Stimulated activated CD4-positive, alpha-beta T cell treated with anti-CD3 and anti-CD28 coated beads, Interleukin-1b, Interleukin-23, amount 100 ng/mL, for 1 hour (primary cell): ENCODE measurements at places on chromosomes 12 and 14.

- DNase-seq = no peak
Measured at GRCh38 chr12:11877869-11878780, 192.6 kb upstream of the BCL2L14 start.

- no peak for DNase-seq
Measured at GRCh38 chr14:55125403-55125802, 3.6 kb upstream of the LGALS3 start.

DNA sequence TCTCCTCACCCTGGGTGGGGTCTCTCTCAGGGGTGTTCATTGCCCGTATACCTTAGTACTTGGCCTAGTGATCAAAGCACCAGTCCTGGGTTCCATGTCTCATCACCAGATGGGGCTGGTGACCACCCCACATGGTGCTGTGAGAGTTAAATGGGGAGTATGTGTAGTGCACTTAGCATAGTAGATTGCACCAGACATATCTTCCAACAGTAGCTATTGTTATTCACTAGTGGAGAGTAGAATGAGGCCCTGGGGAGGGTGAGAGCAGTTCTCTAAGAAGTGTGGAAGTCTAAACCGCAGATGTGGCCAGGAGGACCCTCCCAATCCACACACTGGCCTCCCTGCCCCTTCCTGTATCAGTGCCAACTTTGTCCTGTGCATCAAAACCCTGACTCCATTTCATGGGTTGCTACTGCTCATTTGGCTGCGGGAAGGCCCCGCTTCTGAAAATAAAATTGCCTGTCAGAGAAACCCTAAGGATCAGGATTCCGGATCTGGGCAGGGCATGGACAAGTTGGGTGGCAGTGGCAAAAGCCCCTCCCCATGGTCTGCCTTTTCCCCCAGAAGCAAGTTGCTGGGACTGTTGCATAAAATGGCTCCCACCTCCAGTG is 4.4 kb downstream of the CD9 start:
- no peak for DNase-seq

GRCh38 chr12:12912711-12913110 is 21.3 kb downstream of the GPRC5A start:
- no peak for DNase-seq

- DNase-seq = no peak
Measured at GRCh38 chr14:78195431-78195830, 25.3 kb downstream of the NRXN3 start.

GRCh38 chr14:22007363-22007762 is 333.7 kb upstream of the OR4E1 start:
- no peak for DNase-seq

DNA sequence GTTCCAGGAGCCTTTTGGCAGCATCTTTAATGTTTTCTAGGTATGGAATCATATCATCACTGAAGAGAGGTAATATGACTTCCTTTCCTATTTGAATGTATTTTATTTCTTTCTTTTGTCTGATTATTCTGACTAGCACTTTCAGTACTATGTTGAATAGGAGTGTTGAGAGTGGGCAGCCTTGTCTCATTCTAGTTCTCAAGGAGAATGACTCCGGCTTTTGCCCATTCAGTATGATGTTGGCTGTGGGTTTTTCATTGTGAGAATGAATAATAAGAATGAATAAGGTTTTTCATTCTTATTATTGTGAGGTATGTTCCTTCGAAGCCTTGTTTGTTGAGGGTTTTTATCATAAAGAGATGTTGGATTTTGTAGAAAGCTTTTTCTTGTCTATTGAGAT is 98.9 kb downstream of the GPHN start:
- DNase-seq = no peak

GRCh38 chr14:77882098-77882497 is 82.2 kb downstream of the ADCK1 start:
- no peak for DNase-seq

DNA sequence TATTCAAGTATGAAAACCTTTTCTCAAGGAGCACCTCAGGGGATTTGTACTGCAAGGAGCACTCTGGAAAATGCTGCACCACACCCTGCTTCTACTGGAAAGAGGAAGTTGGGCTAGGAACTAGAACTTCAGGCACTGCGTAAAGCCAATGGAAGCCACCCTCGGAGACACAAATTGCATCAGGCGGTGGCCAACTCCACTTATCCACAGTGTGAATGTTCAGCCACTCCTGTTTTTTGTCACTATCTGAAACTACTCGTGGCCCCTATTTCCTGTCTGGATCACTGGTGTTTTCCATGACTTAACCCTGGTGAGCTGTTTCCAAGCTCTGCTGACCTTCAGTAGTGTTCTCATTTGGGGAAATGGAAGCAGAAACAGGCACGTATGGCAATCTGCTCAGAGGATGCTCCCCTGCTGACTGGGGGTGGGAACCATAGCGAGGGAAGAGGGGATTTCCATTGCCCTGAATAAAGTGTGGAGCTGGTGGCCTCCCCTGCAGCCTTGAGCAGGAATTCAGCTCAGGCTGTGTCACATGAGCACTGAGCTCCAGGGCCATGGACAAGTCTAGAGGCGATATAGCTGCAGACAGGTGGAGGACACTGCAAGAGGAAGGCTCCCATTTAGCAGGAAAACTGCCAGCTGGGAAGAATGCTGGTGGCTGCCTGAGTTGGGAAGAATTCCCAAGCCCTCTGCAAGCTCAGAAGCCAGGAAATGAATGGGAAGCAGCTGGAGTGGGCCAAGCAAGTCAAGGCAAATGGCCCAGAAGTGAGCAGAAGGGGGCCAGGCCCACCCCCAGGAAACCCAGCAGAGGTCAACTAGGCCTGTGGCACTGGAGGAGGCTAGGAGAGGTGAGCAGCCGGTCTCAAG is 50.5 kb upstream of the RAP1B start:
- no peak for DNase-seq

GRCh38 chr12:113886721-113887120 is 79.4 kb downstream of the RBM19 start:
- no peak for DNase-seq

DNA sequence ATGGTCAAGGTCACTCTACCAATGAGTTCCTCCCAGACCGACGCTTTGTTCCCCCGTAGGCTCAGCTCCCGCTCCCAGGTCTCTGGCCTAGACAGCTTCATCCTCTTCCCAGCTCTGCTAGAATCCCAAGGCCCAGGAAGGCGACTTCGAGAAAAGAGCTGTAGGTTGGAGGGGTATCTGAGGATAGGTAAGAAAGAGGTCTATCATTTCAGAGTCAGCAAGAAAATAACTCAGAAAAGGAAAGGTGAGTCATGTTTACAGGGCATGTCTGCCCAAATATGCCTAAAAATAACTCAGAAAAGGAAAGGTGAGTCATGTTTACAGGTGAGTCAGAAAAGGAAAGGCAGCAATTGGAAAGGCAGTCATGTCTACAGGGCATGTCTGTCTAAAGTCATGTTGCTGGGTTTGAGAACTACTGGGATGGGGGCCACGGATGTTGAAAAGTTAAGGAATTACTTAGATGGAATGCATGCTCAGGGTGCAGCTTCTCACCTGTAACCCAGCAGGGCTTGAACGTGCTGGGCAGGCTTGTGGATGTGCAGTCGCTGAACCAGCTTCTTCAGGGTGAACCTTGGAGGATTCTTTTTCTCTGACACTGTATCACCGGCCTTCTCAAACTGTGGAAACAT is 12.2 kb downstream of the TEP1 start:
- DNase-seq = peak; percentile 7

DNA sequence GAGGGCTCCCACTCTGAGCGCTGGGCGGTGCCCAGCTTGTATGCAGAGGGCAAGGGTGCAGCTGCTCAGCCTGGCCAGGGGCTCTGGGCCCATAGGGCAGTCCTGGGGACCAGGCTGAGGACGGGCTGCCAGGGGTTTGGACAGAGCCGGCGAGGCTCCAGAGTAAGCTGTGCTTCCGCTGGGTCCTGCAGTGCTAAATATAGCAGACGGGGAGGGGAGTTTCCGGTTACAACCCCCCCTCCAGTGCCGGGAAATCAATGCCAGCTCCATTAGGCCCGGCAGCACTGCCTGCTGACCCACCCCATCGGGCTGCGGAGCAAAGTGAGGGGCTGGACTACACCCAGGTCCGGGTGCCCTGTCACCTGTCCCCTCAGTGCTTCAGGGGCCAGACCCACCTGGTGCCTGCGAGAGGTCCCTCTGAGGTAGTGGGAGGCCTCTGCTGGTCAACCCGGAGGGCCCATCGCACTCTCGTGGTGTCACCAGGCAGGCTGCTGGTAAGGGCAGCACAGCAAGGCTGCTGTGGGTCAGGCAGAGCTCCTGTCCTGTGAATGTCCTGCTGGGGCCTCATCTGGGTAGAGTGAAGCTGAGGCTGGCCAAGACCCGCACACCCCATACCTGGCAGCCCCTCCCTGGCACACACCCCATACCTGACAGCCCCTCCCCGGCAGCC is 2.6 kb upstream of the JAG2 start:
- DNase-seq = no peak

- no peak for DNase-seq
Measured at GRCh38 chr12:130634866-130635265, 81.2 kb downstream of the RIMBP2 start.

GRCh38 chr12:55816881-55817344 is 611 bp downstream of the SARNP start:
- DNase-seq = no peak

DNA sequence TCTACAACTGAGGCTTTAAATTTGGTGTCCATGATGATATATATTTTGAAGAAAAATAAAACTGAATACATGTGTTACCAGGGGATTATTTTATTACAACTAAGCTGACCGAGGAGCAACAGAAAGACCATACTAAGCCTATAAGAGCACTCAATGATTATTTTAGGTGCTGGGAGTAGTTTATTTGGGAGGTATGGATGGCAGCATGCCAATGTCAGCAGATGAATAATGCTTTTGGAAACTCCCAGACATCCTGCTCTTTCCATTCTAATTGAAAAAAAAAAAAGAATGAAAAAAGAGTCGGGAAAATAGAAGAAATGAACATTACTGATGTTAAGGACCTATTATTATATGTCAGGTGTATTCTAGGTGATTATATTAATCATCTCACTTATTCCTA is 441.2 kb downstream of the BTG1 start:
- DNase-seq = no peak

DNA sequence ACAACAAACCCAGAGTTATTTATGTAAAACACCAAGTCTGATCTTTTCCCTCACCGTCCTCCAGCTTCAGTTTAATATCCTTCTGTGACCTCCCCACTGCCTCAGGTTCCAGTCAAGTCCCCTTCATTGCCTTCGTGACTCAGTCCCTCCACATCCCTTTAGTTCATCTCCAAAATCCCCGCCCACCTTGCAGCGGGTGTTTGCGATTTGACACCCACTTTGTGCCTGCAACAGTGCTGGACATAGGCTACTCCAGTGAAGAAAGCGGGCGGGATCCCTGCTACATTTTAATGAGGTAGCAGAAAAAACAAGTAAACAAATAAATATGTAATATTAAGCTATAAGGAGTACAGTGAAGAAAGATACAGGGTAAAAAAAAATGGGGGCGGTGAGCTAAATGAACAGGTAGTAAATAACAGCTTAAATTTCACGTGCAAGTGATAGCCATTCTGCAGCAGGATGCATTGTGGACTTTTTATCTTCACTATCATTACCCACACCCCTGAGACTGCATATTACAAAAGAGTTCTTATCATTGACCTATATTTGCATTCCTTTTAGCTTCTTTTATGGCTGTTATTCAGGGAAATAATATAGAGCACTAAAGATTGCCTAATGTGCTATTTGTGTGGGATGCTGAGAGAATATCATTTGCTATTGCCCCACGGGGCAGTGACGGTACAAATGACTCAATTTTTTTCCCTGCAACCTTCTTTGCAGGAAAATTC is 222.8 kb upstream of the NUDT4 start:
- no peak for DNase-seq

- DNase-seq = no peak
Measured at GRCh38 chr14:50762001-50762930, 68.7 kb downstream of the NIN start.

DNA sequence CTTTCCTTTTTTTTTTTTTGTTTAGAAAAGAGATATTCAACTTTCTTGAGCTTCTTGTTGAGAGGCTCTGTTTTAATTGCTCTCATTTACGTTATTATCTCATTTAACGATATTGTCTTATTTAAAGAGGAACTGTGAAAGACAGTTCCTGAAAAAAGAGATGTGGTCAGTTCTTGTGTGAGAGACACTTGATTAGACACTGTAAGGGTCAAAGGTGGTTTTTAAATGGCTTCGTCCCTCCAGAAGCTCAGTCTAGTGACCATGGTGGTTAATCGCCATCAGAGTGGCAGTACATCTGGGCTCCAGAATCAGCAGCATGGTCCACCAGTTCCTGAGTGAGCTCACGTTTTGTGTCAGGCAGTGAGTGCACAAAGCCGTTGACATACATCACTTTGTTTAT is 57.9 kb upstream of the KCNA5 start:
- DNase-seq = no peak

DNA sequence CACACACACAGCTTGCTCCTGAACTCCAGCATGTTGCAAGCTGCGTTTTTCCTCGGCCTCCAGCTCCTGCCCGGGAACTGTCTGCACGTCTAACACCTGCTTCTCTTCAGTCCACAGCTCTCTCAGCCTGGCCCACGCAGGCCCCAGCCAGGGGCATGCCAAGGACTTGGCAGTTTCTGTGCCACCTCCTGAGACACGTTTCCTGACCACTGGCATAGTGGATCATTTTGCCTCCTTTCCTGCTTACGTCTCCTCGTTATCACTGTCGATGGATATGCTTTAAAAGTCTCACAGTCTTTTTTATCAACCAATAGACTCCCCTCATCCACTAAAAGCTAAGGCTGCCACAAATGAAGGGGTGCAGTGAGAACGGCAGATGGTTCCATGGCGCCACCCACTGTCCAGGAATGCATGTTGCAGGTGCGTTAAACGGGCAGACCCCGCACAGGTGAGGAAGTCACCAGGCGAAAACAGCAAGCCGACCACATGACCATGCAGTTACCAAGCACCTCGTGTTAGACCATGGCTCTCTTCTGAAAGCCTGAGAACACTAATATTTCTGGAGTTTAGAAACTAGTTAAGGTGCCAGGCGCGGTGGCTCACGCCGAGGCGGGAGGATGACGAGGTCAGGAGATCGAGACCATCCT is 14.7 kb upstream of the TEAD4 start:
- no peak for DNase-seq

DNA sequence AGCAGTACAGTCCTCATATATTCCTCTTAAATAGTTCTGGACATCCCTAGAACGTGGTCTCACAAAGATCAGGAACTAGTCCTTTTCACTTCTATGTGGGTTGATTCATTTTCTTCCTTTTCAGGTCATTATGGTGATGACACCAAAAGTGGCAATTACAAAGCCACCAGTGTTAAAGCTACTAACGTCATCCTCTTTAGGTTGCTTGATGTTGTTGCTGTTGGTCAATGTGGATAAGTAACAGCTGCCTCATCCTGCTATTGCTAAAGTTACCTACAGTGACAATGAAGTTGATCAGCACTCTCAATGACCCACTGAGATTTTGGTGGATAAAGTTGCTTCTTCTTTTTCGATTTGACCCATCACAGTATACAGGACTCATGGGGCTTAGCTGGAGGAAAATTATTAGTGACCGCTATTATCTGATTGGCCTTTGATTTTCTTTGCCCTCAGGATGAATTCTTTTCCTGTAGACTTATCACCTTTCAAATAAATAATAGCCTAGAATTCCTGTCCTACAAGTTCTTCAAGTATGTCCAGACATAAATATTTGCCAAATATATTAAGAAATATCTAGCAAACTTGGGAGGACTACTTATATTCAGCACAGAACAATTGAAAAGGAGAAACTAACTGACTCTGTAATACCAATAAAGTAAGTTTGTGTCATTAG is 54.0 kb upstream of the ATP2B1 start:
- no peak for DNase-seq
